CD4-positive, alpha-beta T cell treated with Interleukin-12 subunit alpha and Interleukin-12 subunit beta, for 1 hour (primary cell): ENCODE measurements at places on chromosomes 16 and 17.

GRCh38 chr17:75854101-75854748, 910 bp downstream of the WBP2 start:
- DNase-seq: peak; percentile 14

GRCh38 chr17:70390049-70390448, 220.7 kb downstream of the KCNJ2 start:
- DNase-seq: no peak

DNA sequence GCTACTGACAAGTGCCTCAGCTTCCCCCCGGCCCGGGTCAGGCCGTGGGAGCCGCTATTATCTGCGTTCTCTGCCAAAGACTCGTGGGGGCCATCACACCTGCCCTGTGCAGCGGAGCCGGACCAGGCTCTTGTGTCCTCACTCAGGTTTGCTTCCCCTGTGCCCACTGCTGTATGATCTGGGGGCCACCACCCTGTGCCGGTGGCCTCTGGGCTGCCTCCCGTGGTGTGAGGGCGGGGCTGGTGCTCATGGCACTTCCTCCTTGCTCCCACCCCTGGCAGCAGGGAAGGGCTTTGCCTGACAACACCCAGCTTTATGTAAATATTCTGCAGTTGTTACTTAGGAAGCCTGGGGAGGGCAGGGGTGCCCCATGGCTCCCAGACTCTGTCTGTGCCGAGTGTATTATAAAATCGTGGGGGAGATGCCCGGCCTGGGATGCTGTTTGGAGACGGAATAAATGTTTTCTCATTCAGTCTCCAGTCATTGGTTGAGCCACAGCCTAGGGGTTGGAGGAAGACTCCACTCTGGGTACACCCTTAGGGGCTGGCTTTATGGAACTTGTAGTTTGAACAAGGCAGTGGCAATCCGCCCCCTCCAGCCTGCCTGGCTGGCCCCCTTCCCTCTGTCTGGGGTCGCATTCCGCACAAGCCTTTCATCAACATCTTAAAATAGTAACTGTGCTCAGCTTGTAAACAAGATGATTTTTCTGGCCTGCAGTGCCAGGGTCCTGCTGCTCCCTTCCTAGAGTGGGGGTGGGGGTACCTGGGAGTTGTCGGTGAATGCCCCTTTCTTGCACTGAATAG, 4.1 kb downstream of the SYNGR2 start:
- DNase-seq: no peak

DNA sequence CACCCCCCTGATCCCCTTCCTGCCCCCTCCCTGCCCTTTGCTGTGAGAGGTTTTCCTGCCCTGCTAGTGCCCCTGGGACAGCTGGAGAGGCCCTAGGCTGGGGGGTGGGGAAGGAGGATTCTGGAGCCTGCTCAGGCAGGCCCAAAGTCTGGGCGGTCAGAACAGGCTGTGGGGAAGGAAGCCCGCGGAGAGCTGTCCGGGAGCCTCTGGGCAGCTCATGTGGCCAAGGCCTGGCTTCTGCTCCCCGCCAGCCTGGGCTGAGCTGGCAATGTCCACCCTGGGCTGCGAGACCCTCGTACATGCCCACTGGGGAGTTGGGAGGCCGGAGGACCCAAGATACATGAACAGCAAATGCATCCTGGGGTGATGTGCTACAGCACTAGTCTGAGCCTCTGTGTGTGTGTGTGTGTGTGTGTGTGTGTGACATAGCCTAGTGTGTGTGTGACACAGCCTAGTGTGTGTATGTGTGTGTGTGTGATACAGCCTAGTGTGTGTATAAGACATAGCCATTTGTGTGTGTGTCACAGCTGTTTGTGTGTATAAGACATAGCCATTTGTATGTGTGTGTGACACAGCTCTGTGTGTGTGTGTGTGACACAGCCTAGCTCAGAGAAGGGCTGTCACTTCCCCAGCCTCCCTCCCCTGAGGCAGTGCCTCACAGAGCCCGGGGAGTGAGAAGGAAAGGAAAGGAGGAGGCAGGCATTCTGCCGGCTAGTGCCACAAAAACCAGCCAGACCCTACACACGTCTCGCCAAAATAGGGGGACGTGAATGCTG, 201.4 kb upstream of the CIBAR2 start:
- DNase-seq: no peak

- DNase-seq: no peak
These were observed 110.6 kb downstream of the ZFHX3 start for GRCh38 chr16:72937360-72937759.

GRCh38 chr17:78722246-78722761, 59.8 kb downstream of the CYTH1 start:
- no peak for DNase-seq

GRCh38 chr16:2749476-2749875, 3.0 kb upstream of the SRRM2 start:
- no peak for DNase-seq
